ENCODE measurements at places on chromosomes 16 and 17.
A peak's percentile ranks its signal among the peaks of the same experiment; 100 is the strongest.

DNA sequence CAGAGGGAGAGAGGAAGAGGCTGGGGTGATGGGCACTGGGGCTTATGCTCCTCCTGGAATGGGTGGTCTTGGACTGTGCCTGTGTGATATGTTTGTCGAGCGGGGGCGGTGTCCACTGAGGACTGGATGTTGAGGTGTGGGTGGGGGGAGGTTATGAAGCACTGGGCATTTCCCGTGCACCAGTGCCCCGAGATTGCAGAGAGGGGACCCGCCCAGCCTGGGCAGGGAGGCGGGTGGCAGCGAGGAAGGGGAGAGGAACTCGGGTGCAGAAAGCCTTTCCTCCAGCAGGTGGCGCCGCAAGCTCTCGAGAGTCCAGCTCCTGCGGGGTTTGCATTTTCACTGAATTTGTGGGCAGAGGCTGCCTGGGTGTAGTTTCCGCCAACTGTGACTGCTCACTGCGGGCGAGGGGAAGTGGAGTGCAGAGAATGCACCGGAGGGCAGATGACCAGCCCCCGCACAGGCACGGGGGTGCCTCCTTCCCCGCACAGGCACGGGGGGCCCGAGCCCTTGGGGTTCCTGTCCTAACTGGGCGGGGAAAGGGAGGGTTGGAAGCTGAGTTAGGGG is 190.6 kb downstream of the SEC14L1 start:
- peak; percentile 75 for DNase-seq

GRCh38 chr16:69847643-69848042 is 85.5 kb downstream of the WWP2 start:
- DNase-seq, result no peak

DNA sequence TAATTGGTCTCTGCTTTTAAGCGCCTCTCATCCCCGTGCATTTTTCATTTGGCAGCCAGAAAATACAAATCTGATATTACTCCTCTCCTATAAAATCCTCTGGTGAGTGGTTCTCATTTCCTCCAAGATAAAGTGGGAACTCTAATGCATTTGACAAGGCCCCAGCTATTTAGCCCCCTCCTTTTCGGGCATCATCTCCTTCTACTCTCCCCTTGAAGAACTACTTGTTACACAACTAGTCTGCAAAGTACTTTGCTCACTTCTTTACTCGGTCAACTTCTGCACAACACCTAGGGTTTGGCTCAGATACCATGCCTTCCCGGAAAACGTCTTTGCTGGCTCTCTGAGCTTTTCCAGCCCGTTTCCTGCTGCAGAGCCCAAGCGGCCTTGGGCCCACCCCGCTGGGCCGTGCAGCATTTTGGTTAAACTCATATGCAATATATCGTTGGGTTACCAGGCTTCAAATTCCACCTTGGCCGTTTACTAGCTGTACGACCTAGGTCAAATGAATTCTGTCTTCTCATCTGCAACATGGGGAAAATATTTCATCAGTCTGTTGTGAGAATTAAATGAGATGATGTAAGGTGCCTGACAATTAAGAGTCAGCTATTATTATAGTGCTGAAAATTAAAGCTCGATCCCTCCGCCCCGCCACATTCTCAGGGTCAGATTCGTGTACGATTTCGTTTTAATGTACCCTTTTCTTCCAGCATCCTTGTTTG is 883 bp upstream of the TAF15 start:
- DNase-seq, result no peak

- no peak for DNase-seq
Measured at GRCh38 chr16:12680531-12680930, 123.2 kb downstream of the CPPED1 start.

DNA sequence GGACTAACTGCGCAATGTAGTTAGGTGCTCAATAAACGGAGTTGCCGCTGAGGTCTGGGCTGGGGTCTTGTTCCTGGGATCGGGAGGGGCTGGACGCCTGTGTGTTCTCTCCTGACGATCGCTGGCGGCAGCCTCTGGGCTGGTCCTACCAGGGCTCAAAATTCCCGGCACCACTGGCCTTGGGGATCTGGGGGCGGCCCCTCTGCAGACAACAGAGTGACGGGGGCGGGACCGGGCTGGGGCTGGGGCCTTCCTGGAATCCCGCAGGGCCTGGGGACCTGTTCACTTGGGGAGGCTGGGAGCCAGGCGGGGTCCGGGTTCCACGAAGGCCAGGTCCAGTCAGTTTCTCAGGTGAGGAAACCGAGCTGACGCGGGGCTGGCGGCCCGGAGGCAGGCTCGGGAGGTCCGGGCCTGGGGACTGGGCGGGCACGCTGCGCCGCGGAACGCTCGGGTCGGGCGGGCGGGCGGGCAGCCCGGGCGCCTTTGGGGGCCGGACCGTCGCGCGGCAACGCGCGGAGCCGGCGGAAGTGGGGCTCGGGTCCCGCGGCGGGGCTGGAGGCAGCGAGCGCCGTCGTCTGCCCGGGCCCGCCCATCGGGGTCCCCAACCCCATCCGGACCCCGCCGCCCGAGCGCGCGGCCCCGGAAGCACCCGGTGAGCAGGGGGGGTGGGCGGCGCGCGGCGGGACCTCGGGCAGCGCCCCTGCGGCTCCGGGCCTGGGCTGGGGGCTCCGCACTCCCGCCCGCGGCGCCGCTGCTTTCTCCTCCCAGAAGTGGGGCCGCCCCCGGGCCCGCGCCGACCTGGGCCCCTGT is at the start of gene PIGQ:
PIGQ (plus strand) TSS at position 524 of the 810 bp plus-strand sequence. CDS start 4,107 bp downstream, outside the sequence.
- DNase-seq, result no peak

GRCh38 chr16:63129411-63130125 is 1093.3 kb upstream of the CDH8 start:
- DNase-seq, result no peak

Measured in NCI-H510A (cell line).